ENCODE measurements at places on chromosomes 2 and 18.

GRCh38 chr2:4618630-4619228 lies 915.4 kb downstream of the DCDC2C start:
- DNase-seq, result no peak

DNA sequence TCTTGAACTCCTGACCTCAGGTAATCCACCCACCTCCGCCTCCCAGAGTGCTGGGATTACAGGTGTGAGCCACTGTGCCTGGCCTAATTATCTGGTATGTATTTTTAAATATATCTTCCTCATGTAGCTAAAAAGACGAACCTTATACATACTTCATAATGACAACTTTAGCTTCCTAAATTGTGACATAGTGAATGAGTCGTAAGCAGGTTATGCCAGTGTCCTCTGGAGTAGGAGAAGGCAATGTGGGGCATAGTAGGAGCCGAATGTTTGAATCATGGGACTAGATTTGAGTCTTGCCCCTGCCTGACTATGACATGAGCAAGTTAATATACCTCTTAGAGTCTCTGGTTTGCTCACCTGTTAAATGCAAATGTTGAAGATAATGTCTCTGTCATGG lies 95.8 kb upstream of the FOSL2 start:
- no peak for DNase-seq

DNA sequence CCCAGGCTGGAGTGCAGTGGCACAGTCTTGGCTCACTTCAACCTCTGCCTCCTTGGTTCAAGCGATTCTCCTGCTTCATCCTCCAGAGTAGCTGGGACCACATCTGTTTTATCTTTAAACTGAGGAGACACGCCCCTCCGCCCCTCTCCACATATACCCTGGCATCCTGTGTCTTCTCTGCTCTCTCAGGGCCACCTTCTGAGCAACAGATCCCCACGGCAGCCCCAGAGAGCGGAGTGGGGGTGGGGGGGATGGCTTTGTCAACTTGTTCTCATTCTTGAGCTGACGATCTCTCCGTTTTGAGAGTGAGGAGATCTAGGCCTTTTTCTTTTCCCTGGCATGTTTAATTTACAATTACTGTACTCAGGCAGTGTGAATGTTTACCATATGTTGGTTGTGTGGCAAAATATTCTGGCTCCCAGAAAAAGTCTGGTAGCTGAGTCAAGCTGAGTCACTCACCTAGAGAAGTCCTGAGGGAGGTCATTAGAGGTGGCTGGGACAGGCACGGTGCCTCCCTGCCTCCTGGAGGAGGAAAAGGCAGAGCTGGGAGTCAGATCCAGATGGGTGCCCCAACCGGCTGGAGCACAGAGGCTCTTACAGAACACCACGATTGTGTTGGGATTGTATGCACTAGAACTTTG lies 19.5 kb upstream of the ID2 start:
- no peak for DNase-seq

GRCh38 chr18:43661570-43661969 lies 384.3 kb upstream of the SYT4 start:
- DNase-seq, result no peak

GRCh38 chr2:179745635-179746256 lies 115.7 kb downstream of the ZNF385B start:
- DNase-seq, result peak; percentile 2

- DNase-seq, result no peak
These were observed 500.8 kb upstream of the ZEB2 start for GRCh38 chr2:145020694-145021093.

DNA sequence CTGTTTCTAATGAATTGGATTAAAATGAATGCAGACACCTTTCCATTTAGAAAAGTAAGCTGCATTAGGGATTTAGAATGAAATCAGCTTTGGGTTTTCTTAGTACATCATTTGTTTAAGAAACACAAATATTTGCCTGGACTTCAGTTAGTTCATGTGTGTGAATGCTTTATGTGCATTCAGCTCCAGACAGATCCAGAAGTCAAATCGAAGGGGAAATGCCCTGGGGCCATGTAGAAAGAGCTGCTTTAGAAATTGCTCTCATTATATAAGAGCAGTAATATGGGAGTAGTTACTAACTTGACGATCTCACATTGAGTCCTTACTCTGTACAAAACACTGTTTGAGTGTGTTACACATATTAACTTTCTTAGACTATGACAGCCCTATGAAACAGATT lies 88.0 kb upstream of the TTC39C start:
- no peak for DNase-seq

DNA sequence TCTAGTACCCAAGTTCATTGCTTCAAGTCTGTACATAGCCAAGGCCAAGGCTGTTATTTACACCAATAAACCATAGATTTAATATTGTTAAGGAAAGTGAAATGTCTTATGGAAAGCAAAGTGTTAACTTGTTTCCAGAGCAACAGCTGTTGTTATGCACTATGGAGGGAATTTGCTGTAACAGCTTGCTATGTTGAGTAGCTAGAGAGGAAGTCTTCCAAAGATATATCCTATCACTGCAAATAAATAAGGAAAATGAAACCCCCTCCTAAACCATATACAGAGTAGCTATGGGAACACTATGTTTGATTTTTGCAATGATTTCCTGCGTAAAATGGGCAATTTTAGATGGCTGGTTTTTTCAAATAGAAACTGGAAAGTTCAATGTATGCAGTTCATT lies 21.1 kb downstream of the TMEM182 start:
- no peak for DNase-seq

- DNase-seq, result no peak
These were observed 122.3 kb downstream of the MRO start for GRCh38 chr18:50697509-50697908.

- DNase-seq, result no peak
These were observed 4.6 kb downstream of the TMEM163 start for GRCh38 chr2:134714228-134714627.
